DND-41 (cell line): ENCODE measurements at places on chromosomes 3 and 15.

GRCh38 chr3:171458864-171459136 is 1.4 kb downstream of the TNIK start:
- no peak overlapping the region for H3K27ac ChIP-seq
- peaks cover 43% of the 10 kb centered on the region for H3K27me3 ChIP-seq
- H3K4me1 ChIP-seq: peaks cover 16% of the 10 kb centered on the region; the same call in 1 of the 2 replicates
- H3K36me3 ChIP-seq: no peaks in the 10 kb centered on the region
- H3K4me3 ChIP-seq: no peak overlapping the region
- DNase-seq: no peak

DNA sequence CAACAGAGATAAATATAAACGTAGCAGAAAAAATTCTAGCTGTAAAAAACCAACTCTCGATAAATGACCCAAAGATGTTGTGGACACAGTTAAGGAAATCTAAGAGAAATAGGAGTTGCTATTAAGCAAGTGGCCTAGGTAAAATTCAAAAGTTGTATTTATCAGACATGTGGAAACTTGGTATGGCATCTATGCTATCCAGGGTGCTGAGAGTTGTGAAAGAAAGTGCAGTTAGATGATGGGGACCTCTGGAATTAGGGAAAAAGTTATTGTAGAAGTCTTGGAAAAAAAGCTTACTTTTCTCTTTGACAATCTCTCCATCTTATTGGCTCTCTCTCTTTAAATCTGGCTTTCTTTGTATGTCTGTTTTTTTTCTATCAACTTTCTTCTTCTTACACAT is 1090.9 kb downstream of the TBL1XR1 start:
- H3K36me3 ChIP-seq: no peaks in the 10 kb centered on the region
- no peaks in the 10 kb centered on the region for H3K27me3 ChIP-seq
- DNase-seq: no peak

DNA sequence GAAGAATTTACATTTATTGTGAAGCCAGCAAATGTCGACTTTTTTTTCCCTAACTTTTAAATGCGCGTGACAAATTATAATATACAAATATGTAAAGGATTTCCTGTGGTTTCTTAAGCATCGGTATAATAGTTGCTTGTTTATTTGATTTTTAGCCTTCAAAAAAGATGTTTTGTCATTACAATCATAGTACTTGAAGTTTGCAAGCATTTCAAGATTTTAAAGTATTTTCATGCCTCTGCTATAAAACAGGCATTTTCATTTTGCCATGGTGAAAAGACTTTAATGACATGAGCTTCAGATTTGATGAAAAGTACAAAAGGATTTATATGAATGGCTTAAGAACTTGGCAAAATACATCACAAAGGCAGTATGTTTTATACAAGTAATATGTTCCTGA is 9.4 kb upstream of the P2RY12 start:
- no peaks in the 10 kb centered on the region for H3K4me1 ChIP-seq
- no peak for DNase-seq
- H3K4me3 ChIP-seq: no peak overlapping the region
- no peak overlapping the region for H3K27ac ChIP-seq
- H3K27me3 ChIP-seq: no peaks in the 10 kb centered on the region

DNA sequence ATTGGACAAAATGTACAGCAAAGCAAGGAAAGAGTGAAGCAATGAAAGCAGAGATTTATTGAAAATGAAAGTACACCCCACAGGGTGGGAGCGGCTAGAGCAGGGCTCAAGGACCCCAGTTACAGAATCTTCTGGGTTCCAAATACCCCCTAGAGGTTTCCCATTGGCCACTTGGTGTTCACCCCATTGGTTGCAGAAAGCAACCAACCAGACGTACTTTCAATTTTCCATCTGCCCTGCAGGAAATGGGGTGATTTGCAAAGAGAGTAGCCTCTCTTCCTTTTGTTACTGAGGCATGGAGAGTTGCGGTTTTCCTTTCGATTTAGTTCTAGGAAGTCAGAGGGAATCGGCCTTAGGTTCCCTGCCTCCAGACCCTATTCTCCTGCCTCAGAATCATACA is 2.4 kb downstream of the PML start:
- peaks cover 20% of the 10 kb centered on the region for H3K36me3 ChIP-seq
- H3K4me1 ChIP-seq: peaks cover 59% of the 10 kb centered on the region
- DNase-seq: peak; percentile 56
- peak overlapping the region; percentile 15; the same call in 1 of the 2 replicates for H3K4me3 ChIP-seq
- no peaks in the 10 kb centered on the region for H3K27me3 ChIP-seq

- no peak overlapping the region for H3K4me3 ChIP-seq
- H3K36me3 ChIP-seq: no peaks in the 10 kb centered on the region
- H3K27ac ChIP-seq: no peak overlapping the region
- no peak for DNase-seq
- H3K4me1 ChIP-seq: no peaks in the 10 kb centered on the region
Observed at GRCh38 chr3:180188512-180189309, 152.0 kb upstream of the PEX5L start.

DNA sequence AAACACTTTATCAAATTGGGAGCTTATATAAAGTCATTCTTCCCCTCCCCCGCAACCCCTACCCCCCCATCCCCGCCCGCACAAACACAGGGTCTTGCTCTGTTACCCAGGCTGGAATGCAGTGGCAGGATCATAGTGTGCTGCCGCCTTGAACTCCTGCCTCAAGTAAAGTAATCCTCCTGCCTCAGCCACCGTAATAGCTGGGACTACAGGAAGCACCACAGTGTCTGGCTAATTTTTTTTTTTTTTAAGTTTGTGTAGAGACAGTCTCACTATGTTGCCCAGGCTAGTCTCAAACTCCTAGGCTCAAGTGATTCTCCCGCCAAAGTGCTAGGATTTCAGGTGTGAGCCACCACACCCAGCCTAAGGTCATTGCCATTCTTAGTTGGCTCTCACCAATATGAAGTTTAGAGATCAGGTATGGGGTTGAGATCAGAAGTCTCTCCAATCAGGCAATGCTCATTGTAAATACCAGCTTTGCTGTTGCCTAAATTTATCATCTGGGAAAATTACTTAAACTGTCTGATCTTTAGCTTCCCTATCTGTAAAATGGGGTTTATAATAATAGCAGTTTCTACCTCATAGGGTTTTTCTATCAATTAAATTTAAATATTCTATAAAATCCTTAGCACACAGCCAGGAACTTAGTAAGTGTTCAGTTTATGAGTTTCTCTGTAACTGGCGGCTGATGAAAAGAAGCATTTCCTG is 60.3 kb downstream of the TGFBR2 start:
- no peak overlapping the region for H3K4me3 ChIP-seq
- H3K27me3 ChIP-seq: no peaks in the 10 kb centered on the region
- peaks cover 67% of the 10 kb centered on the region for H3K4me1 ChIP-seq
- peaks cover 33% of the 10 kb centered on the region for H3K36me3 ChIP-seq
- peak; percentile 29 for DNase-seq

DNA sequence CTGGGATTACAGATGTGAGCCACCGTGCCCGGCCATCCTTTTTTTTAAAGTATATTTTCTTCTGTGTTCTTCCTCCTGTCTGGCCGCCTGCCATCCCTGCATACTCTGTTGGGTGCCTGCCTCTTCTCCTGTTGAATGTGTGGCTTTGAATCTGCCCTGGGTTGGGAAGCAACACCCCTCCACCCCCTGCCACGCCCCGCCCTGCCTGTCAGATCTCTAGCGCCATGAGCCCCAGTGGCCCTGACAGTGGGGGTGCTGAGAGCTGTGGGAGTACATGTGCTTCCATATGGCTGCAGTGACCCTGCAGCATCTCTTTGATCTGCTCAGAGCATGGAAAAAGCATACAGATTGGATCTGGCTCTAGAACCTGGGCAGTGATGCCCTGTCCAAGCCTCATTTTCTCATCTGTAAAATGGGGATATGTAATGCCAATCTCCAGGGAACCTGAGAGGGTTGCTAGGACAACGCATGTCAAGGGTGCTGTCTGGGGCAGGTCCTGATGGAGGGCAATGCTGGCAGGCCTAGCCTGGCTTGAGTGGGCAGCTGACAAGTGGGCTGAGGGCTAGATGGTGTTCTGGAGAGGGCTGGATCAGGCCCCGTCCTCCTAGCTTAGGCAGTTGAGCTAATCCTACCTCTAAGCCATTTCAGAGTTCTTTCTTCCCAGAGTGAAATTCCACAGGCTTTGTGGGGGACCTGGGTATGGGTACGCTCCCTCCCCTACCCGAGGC is 23.9 kb downstream of the CCDC13 start:
- no peak overlapping the region for H3K27ac ChIP-seq
- H3K36me3 ChIP-seq: no peaks in the 10 kb centered on the region
- H3K4me1 ChIP-seq: no peaks in the 10 kb centered on the region

GRCh38 chr15:31031471-31032067 is 40.1 kb upstream of the MTMR10 start:
- H3K4me1 ChIP-seq: no peaks in the 10 kb centered on the region
- H3K27me3 ChIP-seq: peaks cover 3% of the 10 kb centered on the region
- no peak overlapping the region for H3K4me3 ChIP-seq
- no peak overlapping the region for H3K27ac ChIP-seq

DNA sequence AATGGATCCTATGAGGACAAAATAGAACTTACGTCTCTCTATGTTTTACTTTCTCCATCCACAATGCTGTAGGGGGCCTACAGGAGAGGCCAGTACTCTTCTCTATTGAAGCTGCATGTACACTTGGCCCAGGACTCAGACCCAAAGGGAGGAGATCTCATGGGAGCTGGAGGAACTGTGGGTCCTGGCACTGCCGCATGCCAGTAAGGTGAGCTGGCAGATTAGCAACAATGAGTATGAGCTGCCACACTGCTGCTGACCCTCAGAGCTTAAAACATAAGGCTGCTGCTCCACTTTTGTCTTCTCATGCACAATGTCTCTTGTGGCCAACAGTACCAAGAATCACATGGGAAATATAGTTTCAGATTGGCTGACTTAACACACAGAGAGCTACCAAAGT is 57.8 kb upstream of the TBC1D5 start:
- peaks cover 2% of the 10 kb centered on the region; the same call in 1 of the 2 replicates for H3K36me3 ChIP-seq
- no peak for DNase-seq
- no peaks in the 10 kb centered on the region for H3K27me3 ChIP-seq
- no peak overlapping the region for H3K27ac ChIP-seq
- no peaks in the 10 kb centered on the region for H3K4me1 ChIP-seq
- H3K4me3 ChIP-seq: no peak overlapping the region

GRCh38 chr15:90550919-90551318 is 21.2 kb downstream of the CRTC3 start:
- H3K27ac ChIP-seq: no peak overlapping the region
- H3K4me1 ChIP-seq: no peaks in the 10 kb centered on the region
- DNase-seq: no peak
- peaks cover 16% of the 10 kb centered on the region; the same call in 1 of the 2 replicates for H3K36me3 ChIP-seq
- H3K4me3 ChIP-seq: no peak overlapping the region
- H3K27me3 ChIP-seq: no peaks in the 10 kb centered on the region

DNA sequence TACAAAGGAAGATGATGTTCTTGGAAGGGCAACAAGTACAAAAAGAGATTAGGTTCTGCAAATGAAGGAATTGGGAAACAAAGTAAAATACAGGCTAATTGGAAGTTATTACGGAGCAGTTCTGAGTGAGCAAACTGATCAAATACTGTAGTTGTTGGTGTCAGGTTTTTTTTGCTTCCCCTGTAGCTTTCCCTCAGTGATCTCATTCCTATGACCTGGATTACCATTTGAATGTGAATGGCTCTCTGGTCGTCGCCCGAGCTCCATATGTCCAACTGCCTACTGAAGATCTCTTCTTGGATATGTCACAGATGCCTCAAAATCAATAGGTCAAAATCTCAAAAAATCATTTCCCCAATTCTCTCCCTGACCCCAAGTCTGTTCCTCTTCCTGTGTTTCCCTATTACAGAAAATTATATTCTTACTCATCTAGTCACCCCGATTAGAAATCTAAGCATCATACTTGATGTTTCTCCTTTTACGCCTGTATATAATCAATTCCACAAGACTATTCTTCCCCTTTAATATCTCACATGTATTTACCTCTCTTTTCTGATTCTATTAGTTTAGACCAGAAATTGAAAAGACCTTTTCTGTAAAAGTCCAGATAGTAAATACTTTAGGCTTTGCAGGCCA is 29.0 kb downstream of the GOLM2 start:
- no peaks in the 10 kb centered on the region for H3K36me3 ChIP-seq
- DNase-seq: no peak
- H3K4me3 ChIP-seq: no peak overlapping the region
- no peak overlapping the region for H3K27ac ChIP-seq
- no peaks in the 10 kb centered on the region for H3K4me1 ChIP-seq
